SHP77 (cell line): ENCODE measurements at places on chromosomes 6 and 20.

DNA sequence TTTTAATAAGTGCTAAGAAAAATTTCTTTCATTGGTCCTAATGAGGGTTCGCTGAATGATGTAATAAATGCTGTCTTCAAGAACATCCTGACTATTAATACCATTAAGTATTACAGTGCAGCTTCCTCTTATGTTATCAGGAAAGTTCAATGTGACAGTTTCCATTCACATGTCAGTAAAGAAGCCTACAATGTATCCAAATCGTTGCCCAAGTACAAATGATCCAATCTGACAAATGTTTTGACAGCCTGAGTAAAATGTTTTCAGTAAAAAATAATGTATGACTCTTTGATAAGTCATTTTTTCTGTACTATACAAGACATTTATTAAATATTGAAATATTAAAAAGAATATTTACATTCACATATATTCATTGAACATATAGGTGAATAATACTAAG, 496.1 kb upstream of the MANEA start:
- no peak for DNase-seq

DNA sequence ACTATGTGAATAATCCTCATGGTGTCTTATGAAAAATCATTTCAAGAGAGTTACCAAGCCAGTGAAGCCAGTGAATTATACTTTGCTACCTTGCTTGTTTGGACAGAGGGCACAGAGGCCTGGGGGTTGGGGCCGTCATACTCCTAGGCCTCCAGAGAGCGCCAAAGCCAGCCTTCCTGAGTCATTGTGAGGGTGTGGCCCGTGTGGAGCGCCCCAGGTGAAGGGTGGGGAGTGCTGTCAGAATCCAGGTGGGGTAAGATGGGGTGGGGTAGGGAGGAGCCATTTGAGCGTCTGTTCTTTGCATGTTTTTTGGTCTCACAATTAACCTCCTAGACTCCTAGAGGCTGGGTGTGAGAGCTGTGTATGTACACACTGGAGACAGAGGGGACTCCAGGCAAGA, 71.1 kb downstream of the PERP start:
- DNase-seq = no peak

GRCh38 chr6:19391926-19392325, 445.2 kb upstream of the ID4 start:
- no peak for DNase-seq

GRCh38 chr20:51172558-51173428, 149.9 kb upstream of the KCNG1 start:
- DNase-seq = no peak

- no peak for DNase-seq
These were observed 1.4 kb upstream of the MUC21 start for GRCh38 chr6:30981942-30982772.

DNA sequence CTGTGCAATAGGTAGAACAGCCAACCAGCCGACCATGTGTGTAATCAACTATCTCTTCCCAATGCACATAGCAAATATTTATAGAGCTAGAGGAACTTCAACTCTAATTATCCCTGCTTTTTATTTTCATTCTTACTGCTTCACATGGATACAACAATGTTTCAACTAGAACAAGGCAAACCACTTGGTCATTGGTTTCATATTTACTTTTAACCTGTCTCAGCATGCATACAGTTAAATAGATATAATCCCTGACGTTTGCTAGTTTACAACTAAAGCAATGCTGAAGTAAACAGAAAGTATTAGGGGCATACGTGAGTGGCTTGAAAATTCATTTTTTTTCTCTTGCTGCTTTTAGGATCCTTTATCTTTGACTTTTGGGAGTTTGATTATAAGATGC, 318.5 kb upstream of the MAP3K7 start:
- DNase-seq = no peak

DNA sequence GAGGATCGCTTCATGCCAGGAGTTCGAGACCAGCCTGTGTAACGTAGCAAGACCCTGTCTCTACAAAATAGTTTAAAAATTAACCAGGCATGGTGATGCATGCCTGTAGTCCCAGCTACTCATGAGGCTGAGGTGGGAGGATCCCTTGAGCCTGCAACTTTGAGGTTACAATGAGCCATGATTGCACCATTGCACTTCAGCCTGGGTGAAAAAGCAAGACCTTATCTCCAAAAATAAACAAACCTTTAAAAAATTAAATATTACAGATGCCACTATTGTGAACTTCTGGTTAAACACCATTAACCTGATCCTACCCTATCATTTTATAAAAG, 116.8 kb downstream of the ARHGAP18 start:
- no peak for DNase-seq

DNA sequence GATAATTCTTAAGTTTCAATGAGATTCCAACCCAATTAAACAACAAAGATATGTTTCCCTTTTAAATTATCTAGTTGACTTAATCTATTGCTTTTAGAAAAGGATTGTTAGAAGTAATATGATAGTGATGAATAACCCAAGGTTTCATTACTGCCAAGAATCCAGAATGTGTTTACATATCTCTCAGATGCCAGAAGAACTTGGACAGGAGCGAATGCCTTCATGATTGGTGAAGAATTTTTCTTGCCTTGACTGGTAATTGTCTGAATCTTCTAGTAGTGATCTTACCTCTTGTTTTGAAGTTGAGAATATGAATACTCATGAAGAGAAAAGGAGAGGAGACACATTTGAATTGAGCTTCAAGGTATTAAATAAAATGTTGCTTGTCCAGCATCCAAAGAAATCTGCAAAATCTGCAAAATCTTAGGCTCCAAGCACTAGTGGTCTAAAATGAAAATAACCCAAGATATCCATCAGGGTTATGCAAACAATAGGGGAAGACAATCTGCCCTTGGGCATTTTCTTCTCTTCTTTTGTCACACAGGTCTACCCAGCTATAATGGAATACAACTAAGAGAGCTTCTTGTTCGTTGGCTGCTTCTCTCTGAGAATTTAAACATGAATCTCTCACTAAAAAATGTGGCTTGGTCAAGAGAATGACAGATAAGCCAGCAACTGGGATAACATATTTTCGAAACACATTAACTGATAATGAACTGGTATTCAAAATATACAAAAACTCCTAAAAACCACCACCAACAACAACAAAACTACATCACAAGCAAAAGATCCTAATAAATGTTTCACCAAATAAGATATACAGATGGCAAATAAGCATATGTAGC, 928.9 kb downstream of the EYS start:
- DNase-seq = no peak

DNA sequence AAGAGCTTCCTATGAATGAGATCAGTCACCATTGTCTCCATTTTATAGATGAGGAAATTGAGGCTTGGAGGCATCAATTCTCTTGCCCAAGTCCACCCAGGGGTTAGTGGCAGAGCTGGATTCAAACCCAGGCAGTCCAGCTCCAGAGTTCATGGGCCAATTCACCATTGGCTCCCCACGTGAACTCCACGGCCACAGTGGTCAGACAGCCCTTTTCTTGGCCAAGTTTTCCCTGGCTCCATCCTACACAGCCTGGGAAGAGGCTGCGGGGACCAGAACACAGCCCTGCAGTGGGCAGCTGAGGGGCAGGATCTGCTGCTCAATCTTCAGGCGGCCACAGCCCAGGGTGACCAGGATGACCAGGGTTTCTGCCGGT, 20.5 kb downstream of the TGM2 start:
- DNase-seq = no peak

DNA sequence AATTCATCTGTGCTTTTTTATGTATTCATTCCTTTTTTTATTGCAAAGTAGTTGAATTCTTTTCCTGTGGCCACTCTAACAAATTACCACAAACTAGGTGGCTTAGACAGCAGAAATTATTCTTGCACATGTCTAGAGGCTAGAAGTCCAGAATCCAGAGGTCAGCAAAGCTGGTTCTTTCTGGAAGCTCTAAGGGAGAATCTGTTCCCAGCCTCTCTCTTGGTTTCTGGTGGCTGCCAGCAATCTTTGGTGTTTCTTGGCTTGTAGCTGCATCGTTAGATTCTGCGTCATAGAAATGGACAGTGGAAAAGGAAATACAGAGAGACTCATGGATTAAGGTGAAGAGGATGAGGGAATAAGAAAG, 39.3 kb downstream of the GSTA2 start:
- no peak for DNase-seq

DNA sequence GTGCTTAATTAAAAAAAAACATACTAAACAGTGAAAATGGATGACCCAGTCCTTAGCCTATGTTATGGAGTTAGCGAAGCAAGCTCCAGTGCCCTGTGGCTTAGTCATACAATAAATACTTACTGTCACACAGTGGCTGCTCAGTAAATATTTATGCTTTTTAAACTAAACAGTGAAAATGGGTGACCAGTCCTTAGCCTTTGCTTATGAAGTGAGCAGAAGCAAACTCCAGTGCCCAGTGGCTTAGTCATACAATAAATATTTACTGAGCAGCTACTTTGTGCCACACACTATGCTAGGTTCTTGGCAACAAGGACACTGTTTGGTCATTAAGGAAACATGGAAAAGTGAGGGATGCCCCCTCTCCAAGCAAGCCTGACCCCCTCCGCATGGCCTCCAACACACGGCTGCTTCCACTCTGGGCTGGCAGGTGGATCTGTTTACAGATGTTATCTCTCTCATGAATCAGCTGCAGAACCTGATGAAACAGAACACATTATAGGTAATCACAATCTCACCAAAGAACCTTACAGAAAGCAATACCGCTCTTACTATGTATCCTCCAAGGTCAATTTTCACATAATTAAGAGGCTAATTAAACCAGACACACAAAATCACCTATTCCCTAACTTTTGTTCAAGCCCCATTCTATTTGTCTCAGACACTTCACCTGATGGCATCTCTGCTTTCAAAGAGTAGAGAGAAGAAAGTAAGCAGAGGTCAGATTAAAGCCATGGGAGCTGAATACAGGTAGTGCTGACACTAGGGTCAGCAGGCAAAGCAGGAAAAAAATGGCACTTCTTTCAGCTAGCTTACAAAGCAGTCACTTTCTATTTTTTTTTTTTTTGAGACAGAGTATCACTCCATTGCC, 27.3 kb downstream of the CDK5RAP1 start:
- DNase-seq = peak; percentile 89

GRCh38 chr6:147837540-147837939, 329.1 kb downstream of the SAMD5 start:
- DNase-seq = no peak

DNA sequence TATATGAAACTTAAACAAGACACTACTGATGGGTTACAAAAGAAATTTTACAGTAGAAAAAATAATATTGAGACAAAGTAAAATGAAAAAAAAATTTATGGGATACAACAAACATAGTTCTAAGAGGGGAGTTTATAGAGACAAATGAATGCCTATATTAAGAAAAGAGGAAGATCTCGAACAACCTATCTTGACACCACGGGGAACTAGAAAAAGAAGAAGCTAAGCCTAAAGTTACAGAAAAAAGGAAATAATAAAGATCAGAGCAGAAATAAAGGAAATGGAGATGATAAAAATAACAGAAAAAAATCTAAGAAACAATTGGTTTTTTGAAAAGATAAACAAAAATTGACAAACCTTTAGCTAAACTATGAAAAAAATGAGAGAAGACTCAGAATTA, 9.1 kb upstream of the ECHDC1 start:
- DNase-seq = no peak

GRCh38 chr20:45775411-45775810, 16.3 kb downstream of the WFDC3 start:
- DNase-seq = no peak

DNA sequence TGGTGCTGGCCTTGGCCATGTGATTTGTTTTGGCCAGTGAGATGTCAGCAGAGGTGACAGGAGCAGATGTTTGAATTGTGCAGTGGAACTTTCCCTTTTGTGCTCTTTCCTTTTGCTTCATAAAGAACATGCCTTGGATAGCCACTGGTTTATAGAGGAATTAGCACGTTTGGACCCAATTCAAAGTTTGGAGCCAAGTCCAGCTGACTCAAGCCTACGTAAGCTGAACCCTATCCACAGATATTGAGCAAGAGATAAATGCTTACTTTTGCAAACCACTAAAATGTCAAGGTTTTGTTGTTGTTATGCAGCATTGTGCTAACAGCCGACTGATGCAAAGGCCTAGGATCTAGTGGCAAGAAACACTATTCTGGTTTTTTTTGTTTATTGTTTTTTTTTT, 230.9 kb upstream of the CITED2 start:
- no peak for DNase-seq

DNA sequence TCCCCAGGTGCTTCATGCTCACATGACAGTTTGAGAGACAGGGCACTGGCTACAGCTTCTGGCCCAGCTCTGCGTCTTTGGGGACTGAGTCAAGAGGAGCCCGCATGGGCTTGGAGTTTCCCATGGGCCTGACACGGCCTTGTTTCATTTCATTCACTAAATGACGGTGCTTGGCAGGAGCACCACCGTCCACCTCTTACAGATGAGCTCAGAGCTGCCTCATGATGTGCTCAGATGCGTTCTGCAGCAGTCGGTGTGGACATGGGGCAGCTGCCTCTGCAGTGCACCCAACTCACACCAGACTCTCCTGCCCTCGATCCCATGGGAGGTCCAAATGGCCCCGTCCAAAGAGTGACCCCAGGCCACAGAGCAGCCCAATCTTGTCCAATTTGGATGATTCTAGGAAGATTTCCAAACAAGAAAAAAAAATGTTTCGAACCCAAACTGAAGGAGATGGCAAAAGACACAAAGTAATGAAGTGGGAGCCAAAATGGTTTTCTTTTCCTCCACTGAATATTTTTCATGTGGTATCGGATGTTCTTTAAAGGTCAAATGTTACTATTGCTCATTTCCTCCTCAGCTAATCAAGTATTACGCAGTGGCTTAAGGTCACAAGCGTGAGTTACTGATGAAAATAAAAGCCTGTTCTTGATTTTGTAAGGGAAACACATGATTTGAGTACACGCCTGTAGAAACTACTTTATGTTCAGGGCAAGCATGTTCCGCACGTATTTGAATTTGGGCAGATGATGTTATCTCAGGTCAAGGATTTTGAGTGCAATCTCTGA, 524.2 kb downstream of the CDH26 start:
- DNase-seq = no peak

DNA sequence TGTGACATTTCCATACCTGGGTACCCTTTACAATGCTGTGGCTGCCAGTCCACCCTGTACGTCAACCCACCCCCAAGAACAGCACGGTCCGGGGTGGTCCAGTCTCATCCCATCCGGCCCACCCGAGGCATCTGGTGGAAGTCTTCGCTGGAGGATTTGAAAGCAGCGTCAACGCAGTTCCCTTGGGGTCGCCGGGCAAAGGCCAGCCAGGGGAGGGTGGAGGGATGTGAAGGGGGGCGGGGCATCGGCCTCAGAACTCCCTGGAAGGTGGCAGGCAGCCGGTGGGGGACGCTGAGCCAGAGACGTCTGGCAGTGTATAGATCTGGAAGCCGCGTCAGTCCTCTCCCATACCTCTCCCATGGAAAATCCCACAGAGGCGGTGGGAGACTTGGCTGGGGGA, 1944.0 kb upstream of the DEFB115 start:
- DNase-seq = no peak

- DNase-seq = no peak
These were observed 83.3 kb downstream of the OPRM1 start for GRCh38 chr6:154122195-154122925.

GRCh38 chr20:62818592-62819493, 2.0 kb downstream of the COL9A3 start:
- DNase-seq = peak; percentile 87

DNA sequence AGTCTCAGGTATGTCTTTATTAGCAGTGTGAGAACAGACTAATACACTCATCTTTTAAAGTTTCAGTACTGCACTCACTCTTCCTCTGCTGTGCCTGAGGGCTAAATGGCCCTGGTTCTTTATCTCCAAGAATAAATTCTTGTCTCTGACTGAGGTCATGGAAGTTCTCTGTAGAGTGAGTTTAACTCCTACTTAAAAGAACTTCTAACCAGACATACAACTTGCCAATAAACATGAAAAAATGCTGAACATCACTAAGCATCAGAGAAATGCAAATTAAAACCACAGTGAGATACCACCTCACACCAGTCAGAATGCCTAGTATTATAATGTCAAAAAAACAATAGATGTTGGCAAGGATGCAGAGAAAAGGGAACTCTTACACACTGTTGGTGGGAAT, 73.6 kb downstream of the ADAT2 start:
- no peak for DNase-seq
